Inflammatory macrophage (primary cell): ENCODE measurements at places on chromosomes 2 and 18.
A peak's percentile ranks its signal among the peaks of the same experiment; 100 is the strongest.

GRCh38 chr18:75226286-75226955 lies 15.8 kb downstream of the TSHZ1 start:
- no peak for DNase-seq

DNA sequence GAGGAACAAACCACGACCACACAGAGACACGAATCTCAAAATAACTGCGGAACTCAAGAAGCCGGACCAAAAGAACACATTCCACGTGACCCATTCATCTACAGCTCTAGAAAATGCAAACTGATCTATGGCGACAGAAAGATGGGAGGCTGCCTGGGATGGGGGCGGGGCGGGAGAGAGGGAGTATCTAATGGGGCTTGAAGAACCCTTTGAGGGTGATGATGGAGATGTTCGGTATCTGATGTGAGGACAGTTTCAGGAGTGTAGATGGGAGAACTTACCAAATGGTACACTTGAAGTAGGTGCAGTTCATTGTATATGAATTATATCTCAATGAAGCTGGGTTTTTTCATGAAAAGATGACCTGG lies 34.6 kb upstream of the KLF11 start:
- no peak for DNase-seq

- DNase-seq, result no peak
These were observed 45.0 kb downstream of the SDC1 start for GRCh38 chr2:20179755-20180594.

- DNase-seq, result no peak
These were observed 513 bp downstream of the THOC1 start for GRCh38 chr18:267380-267687.

- DNase-seq, result no peak
These were observed 16.6 kb downstream of the FAM168B start for GRCh38 chr2:131076707-131077106.

DNA sequence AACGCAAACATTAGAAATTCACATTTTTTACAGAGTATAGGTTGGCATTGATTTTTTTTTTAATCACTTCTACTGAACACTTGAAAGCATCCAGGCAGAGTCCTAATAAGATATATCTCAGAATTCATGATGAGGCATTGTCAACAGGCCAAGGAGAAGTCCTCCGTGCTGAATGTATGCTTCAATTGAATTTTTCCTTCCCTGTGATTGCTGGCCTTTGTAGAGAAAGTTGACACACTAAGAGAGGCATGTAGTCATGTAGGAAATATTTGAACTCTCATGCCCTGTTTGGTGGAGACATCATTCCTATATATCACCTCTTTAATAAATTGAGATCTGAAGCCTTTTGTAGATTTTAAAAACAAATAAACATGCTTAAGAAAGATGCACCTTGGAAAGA lies 844.9 kb downstream of the CPS1 start:
- no peak for DNase-seq

- no peak for DNase-seq
These were observed 45.0 kb upstream of the MCFD2 start for GRCh38 chr2:46960618-46961017.

DNA sequence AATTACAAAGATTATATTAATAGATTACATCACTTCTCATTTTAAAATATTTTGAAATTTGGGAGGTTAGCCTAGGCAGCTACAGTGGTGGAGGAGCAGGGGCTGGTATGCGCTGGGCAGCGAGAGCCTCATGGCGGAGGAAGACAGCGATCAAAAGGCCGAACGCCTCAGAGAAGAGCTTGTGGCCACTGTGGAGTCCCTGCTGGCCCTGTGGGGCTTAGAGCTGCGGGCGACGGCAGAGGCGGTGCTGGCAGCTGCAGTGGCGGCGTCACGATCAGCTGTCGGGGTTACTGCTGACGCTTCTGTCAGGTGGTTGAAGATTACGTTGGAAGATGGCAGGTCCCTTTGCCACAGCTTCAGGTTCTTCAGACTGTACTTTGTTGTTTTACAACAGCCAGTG lies 87.4 kb downstream of the ROCK2 start:
- no peak for DNase-seq

DNA sequence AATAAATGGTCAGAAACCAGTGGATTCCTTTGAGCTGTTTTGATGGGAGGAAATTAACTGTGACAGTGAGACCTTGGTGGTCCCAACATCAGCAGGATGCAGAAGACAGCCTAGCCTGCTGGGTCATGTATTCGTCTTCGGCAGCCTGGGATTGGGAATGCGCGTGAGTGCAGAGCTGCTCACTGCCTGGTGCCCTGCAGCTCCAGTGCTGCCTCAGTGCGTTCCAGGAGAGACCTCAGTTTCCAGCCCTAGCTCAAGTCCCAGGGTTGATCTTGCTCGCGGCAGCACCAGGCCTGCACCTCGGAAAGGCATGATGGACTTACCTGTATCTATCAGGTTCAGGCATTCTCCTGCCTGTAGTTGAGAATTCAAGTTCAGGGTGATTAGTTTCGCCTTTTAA lies 203.9 kb downstream of the SH3RF3 start:
- no peak for DNase-seq

DNA sequence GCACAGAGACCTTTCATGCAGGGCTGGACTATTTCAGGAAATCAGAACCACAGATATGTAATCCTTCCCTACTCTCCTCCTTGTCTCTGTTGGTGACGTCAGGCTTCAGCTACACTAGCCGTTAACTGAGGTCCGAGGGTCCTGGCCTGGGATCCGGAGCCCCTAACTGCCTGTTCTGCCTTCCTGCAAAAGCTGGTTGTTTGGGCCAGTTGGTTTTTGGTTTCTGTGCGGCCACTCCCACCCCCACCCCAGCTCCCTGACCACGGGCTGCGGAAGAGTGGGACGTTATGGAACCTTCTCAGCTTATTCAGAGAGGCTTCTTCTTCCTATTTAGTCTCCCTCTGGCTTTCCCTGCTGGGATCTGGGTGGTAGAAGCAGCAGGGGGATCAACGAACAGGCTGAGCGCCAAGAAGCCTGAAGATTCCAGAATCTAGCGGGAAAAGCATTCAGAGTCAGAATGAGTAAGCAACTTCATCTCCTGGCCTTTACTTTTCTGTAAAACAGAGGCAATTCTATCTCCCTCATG lies 49.3 kb upstream of the ROCK2 start:
- DNase-seq, result no peak

- peak; percentile 53 for DNase-seq
These were observed 116.9 kb downstream of the SMAD7 start for GRCh38 chr18:48833701-48834412.

GRCh38 chr2:221102896-221103688 lies 469.0 kb downstream of the EPHA4 start:
- DNase-seq, result no peak

DNA sequence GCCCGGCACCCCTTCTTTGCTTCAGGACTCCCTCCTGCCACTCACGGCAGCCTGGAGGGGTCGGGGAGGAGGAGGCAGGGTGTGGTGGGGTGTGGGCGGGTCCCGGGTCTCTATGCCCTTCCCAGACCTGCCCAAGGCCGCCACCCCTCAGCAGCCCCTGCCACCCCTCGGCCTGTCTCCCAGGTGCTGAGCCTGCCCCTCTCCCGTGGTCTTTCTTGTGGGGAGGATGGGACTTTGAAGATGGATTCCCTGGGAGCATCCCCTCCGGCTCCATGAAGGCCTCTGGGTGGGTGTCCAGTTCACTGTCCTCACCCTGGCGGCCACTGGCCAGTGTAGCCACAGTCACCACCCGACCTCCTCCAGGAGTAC lies 23.2 kb downstream of the KCNIP3 start:
- DNase-seq, result no peak

- DNase-seq, result no peak
These were observed 86.4 kb downstream of the ARL6IP6 start for GRCh38 chr2:152804687-152805408.

GRCh38 chr2:113211226-113212105 lies 37.7 kb downstream of the PSD4 start:
- peak; percentile 67 for DNase-seq

- no peak for DNase-seq
These were observed 222.4 kb upstream of the RBBP8 start for GRCh38 chr18:22710673-22711191.

- DNase-seq, result peak; percentile 7
These were observed 144.9 kb upstream of the ERBB4 start for GRCh38 chr2:212683346-212684097.

DNA sequence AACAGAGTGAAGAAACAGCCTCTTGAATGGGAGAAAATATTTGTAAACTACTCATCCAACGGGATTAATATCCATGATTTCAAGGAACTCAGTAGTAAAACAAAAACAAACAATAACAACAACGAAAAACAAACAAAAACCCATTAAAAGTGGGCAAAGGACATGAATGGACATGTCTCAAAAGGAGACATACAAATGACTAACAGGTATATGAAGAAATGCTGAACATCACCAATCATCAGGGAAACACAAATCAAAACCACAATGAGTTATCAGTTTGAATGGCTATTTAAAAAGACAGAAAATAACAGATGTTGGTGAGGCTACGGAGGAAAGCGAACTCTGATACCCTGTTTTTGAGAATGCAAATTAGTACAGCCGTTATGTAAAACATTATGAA lies 224.8 kb upstream of the NRXN1 start:
- DNase-seq, result no peak

- DNase-seq, result no peak
These were observed 42.1 kb upstream of the CREG2 start for GRCh38 chr2:101429453-101429852.

DNA sequence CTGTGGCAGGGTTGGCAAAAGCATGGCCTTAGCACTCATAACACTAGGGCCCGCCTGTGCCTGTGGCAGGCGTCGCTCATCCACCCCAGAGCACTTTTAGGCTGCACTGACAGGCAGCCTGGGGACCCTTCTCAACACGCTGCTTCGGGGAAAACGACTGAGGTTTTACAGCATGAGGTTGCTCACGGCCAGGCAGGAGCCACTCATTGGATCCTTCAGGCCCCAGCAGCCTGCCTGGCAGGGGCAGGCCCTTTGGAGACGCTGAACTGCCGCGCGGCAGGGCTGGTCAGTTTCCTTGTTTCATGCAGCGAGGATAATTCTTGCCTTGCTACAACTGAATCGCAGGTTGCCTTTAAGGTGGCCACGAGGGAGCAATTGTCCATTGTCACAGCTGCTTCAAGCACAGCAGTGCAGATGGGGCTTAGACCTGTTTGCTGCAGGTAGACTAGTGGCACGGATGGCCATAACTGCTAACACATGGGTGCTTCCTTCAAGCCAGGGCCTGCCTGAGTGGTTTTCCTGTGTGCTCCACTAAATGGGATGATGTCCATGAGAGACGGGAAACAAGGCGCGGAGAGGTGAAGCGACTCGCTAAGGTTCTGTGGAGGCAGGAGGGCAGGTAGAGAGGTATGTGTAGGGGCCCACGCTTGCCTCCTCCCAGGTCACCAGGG lies 49.9 kb upstream of the HS6ST1 start:
- DNase-seq, result no peak

GRCh38 chr2:137912371-137912770 lies 51.9 kb upstream of the HNMT start:
- DNase-seq, result no peak

GRCh38 chr18:71209944-71210343 lies 921.1 kb downstream of the SOCS6 start:
- DNase-seq, result no peak

DNA sequence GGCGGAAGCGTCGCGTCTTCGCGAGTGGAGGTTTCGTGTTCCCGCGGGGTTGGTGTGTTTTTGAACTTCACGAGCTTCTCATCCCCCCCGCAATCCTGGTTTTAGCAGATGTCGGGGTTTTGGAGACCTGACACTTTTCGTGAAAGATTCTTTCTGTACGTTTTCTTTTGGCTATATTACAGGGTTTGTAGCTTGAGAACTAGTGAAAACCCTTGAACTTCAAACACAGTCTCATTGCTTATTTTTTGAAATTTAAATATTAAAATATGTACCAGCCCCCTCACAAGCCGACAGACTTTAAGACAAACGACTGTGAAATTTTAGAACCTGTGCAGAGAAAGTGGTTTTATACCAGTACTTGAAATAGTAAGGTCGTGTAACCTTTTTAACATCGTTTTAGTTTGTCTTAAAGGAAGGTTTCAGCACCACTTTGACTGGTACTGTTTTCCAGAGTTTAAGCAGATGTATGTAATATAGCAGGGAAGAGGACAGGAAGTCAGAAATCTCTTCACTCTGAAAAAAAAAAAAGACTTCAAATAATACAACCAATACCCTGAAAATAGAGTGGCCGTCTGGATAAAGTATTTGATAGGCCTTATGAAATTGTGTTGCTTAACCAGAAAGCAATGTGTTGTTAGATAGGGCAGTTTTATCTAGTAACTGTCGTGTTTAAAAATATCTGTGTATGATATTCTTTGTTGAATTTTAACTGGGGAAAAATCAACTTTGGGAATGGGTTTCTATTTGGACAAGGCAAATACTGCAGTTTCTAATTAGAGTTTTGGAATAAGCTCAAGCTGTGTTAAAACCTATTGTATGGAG lies 1.4 kb downstream of the SPATS2L start:
- DNase-seq, result no peak

DNA sequence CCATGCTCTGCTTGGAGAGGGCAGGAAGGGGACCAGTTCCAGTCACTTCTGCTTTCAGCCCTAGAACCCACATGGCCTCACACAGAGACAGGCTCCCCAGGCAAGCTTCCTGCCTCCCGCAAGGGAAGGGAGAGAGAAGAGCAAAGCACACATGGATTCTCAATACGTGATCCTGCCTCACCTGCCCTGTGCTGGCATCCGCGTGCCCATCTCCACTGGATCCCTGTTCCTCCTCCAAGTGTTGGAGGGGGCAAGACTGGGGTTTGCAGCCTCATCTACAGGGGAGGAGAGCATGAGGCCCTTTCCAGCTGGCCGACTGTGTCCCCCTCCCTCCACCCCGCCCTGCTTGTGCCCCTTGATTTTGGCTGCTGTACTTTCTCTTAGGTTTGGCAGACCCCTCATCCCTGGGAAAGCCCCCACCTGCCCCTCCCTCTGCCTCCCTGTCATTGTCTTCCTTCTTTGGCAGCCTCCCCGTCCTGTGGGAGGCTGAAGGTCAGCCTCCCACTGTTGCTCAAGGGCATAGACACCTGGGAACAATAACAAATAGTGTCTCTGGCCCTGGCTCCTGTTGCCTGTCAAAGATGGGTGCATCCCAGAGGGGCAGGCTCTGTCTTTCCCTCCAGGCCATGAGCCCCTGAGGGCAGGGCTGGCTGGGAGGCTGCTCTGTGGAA lies 22.7 kb downstream of the KCNF1 start:
- DNase-seq, result no peak

GRCh38 chr2:63842149-63843061 lies 709 bp downstream of the UGP2 start:
- peak; percentile 62 for DNase-seq
